ENCODE measurements at places on chromosomes 3 and 15.
A peak's percentile ranks its signal among the peaks of the same experiment; 100 is the strongest.

DNA sequence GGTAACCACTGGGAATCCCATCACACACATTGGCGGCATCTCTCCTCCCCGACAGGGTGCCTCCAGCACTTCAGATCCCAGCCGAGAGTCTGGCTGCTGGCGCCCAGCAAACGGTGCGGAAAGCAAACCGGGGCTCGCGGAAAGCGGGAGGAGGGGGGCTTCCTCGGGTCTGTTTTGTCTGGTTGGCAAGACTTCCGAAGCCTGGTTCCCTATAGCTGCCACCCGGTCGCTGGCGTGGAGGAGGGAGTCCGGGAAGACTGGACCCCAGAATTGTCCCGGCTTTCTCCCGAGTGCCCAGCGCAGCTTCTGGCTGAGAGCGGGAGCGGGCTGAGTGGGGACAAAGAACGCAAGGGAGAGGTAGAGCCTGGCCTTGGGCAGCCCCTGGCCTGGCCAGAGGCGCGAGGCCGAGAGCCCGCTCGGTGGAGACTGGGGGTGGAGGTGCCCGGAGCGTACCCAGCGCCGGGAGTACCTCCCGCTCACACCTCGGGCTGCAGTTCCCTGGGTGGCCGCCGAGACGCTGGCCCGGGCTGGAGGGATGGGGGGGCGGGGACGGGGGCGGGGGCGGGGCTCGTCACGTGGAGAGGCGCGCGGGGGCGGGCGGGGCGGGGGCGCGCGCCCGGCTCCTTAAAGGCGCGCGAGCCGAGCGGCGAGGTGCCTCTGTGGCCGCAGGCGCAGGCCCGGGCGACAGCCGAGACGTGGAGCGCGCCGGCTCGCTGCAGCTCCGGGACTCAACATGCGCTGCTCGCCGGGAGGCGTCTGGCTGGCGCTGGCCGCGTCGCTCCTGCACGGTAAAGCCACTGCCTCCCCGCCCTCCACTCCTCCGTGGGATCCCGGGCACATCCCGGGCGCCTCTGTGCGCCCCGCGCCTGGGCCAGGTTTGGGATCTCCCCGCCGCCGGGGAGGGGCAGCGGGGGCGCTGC is at the start of gene CHRNA7:
Gene CHRNA7 (plus strand): TSS at position 654 of the 920 bp plus-strand sequence. CDS start 80 bp downstream, at position 734.
- DNase-seq, result peak; percentile 70

- no peak for DNase-seq
Observed at GRCh38 chr3:35067750-35068149, 571.6 kb upstream of the ARPP21 start.

GRCh38 chr15:51075364-51075763 is 19.3 kb downstream of the TNFAIP8L3 start:
- no peak for DNase-seq

DNA sequence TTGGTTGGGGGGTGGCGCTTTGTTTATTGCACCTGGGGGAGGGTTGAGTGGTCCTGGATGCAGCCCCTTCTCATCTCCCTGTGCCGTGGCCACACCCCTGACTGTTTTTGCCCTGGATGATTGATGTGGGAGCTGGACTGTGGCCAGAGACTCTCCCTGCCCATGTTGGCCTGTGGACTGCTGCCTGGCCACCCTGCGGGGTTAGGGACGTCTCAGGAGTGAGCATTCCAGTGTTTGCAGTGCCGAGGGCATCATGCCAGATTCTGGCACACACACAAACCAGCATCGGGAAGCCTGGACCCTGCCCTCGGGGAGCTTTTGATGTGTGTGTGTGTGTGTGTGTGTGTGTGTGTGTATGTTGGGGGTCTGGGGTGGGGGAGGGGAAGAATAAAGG is 15.8 kb downstream of the APBA2 start:
- DNase-seq, result no peak

DNA sequence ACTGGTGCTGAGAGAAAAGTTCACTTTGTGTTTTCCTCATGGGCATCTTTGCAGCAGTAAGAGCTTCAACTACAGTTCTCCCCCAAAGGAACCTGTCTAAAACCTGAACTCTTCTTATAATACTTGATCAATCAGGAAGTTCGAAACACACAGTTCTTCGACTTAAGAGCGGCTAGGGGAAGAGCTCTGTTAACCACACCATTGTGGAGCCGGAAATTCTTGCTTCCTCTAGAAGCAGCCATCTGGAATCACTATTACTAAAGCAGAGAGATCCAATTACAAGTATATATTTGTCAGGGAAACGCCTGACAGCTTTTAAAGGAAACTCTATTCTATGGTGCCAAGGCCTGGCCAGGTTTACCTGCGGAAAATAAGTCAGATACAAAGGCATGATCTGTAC is 337.3 kb upstream of the CBLB start:
- DNase-seq, result no peak

GRCh38 chr3:117499189-117499870 is 789.8 kb downstream of the TUSC7 start:
- no peak for DNase-seq

- DNase-seq, result no peak
Observed at GRCh38 chr3:126494204-126494969, 18.7 kb upstream of the ZXDC start.

- no peak for DNase-seq
Observed at GRCh38 chr3:35617370-35617769, 22.0 kb upstream of the ARPP21 start.

DNA sequence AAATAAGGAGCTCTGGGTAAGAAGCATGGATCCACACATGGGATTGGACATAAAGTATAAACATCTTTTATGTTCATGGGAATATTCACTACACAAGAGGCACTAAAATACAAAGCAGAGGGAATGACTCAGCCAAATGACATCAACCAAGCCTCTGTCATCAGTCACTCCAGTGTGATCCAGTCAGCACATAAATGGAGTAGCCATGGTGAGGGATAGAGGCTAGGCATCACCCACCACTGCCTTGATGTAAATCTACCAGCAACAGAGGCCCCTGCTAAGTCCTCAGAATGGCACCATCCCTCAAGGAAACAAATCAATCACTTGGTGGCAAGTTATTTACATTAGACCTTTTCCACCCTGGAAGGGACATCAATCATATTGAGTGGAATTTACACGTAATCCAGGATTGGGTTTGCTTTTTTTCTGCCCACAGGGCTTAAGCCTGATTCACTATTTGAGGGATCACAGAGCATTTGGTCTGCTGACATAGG is 27.2 kb downstream of the VEPH1 start:
- no peak for DNase-seq

- no peak for DNase-seq
Observed at GRCh38 chr15:56871185-56871584, 47.3 kb upstream of the TCF12 start.
